ENCODE measurements at places on chromosomes 2 and 18.

DNA sequence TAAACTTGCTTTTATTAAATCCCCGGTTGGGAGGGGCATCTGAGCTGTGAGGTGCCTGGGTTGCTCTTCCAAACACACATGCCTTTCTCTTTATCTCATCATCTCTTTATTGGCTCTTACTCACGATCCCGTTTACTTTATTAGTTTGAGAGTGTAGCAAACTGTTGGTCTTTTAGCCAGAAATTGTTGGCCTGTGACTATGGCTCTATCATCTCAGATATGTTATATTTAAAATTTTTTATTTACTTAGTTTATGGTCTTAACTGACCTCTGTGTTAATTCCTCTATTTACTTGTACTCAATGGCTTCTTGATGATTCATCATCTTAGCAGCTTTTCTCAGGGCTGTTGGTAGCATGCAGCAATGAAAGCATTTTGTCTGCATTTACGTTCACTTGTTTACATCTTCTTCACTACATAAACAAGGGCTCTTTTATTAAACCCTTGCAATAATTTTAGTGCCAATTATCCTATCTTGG lies 408.4 kb downstream of the HRH4 start:
- DNase-seq = no peak

GRCh38 chr2:200442471-200442870 lies 67.4 kb downstream of the KCTD18 start:
- DNase-seq = no peak

- DNase-seq = no peak
Measured at GRCh38 chr18:7454429-7454828, 112.7 kb upstream of the PTPRM start.

DNA sequence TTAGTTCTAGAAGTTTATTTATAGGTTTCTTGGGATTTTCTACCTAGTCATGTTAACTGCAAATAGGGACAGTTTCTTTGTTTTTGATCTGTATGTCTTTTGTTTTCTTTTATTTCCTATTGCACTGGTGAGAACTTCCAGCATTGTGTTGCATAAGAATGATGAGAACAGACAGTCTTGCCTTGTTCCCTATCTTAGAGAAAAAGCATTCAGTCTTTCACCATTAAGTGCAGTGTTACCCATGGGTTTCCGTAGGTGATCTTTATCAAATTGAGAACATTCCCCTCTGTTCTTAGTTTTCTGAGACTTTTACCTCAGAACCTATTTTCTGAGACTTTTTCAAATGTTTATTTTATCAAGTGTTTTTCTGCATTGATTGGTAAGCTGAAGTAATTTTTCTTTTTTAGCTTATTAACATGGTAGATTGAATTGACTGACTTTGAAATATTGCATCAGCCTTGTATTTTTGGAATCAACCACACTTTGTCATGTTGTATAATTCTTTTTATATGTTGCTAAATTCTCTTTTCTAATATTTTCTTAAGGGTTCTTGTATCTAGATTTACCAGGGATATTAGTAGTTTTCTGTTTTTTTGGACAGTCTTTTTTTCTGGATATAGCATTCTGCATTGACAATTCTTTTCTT lies 17.2 kb downstream of the MFSD6 start:
- DNase-seq = no peak

DNA sequence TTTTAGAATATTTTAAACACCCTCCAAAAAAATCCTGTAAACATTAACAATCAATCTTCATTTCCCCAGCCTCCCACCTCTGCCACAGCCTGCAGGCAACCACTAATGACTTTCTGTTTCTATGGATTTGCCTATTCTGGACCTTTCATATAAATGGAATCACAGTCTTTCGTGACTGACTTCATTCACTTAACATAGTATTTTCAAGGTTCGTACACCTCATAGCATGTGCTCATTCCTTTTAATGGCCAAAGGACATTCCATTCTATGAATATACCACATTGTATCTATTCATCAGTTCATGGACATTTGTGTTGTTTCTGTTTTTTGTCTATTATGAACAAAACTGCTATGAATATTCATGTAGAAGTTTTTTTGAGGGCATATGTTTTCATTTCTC lies 48.5 kb downstream of the NAT8 start:
- no peak for DNase-seq

GRCh38 chr2:222753251-222753824 lies 81.9 kb downstream of the MOGAT1 start:
- DNase-seq = no peak

DNA sequence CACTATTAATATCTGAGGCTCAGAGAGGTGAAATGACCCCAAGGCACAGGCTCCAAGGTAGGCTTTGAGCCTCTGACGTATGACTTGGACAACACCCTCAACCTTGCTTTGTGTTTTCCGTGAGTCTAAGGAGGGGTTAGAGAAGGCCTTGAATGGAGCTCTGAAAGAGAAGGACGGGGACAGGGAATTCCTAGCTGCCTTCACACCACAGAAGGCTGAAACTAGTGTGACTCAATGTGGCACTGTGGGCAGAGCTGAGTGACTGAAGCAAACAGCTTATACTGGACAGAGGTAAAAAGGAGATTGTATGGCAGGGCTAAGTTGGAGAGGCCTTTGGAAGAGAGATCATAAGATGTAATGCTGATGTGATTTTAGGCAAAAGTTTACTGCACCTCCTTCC lies 3.5 kb upstream of the NCK2 start:
- DNase-seq = no peak

GRCh38 chr2:217049956-217050355 lies 190.1 kb upstream of the TNP1 start:
- DNase-seq = no peak

- no peak for DNase-seq
Measured at GRCh38 chr18:33264566-33264965, 176.0 kb downstream of the CCDC178 start.

- DNase-seq = no peak
Measured at GRCh38 chr2:235896061-235896460, 272.1 kb downstream of the GBX2 start.

- DNase-seq = no peak
Measured at GRCh38 chr18:48885266-48885923, 65.4 kb downstream of the SMAD7 start.

DNA sequence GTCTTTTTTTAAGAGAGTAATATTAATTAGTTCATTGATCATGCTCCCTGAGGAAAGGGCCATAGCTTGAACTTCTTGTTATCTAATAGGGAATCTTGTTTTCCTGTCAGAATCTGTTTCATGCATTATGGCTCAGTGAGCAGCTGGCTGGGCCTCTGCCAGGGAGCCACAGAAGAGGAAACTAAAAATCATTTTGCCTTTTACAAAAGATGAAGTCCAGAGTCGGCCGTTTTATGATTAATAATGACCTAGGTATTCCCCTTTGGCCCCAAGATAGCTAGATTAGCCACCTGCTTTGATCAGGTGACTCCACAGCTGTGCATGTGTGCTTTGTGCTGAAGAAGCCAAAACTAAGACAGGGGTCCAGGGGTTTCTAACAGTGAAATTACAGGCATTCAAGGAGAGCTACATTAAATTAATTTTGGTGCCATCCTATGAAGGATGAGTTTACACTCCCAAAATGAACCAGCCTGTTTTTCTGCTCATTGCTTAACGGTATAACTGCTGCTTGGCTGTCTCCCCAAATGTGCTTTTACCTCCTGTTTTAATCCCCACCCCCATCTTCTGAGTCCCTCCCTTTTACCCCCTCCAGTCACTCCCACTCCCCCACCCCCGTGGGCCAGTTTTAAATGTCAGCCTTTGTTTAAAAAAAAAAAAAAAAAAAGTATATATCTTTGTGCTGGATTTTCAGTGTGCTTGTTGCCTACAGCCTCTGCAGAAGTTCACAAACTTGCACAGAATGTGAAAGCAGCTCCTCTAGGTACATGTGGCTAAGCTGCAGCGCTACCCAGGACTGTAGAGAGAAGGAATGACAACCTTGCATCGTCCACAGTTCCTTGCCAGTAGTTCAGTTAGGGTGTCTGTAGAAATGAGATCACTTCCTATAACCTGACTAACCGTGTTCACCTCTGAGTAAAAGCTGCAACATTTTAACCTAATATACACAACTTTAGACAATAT lies 93.1 kb downstream of the CABLES1 start:
- peak; percentile 27 for DNase-seq

DNA sequence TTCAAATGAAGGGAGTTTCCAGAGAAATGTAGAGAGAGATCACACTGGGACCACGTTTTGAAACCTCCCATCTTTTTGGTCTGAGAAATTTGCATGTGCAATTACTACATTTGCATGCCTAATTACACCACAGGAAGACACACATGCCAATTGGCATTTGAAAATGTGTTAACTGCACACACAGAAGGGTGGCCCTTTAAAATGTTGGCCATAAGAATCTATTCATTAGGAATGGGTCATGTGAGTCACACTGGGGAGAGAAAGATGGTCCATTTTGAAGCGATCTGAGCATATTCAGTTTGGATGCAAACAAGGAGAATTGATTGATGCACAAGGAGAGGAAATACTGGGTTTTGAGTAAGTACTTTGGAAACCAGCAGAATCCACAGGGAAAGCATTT lies 1407.1 kb upstream of the ACVR2A start:
- DNase-seq = no peak

GRCh38 chr2:205644018-205644417 lies 38.3 kb upstream of the NRP2 start:
- DNase-seq = no peak

- DNase-seq = no peak
Measured at GRCh38 chr2:206160125-206160806, 571 bp downstream of the EEF1B2 start.

DNA sequence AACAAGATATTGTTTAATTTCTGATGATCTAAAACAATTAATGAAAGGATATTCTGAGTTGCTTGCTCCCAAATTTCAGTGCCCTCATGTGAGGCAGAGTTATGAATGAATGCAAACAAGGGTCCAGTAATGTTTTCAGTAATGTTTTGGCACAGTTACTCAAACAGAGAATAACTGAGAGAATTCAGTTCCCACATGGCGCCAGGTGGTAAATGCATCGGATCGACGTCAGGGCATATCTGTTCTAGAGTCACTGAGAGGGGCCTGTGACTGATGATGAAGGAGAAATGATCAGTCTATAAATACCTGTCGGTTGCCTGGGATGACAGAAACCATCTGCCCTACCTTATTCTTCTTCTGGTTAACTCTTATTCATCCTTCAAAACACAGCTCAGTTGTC lies 81.4 kb downstream of the KCNS3 start:
- DNase-seq = no peak

- peak; percentile 81 for DNase-seq
Measured at GRCh38 chr2:131682122-131682944, 154.6 kb downstream of the CCDC74A start.

DNA sequence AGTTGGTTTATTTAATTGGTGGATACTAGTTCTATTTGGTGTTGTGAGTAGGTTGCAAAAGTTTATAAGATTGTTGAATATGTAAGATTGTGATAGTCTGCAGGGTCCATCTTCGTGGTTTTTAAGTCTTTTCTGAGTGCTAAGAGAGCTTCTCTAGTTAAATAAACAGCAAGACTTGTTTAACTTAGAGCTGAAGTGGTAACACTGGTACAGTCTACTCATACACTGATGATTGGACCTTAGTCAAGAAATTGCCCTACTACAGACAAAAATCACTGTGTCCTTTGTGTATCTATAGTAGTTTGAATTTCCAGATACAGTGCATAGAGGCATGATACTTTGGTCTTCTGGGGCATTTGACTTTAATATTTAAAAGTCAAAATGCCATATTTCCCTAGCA lies 94.6 kb downstream of the PHLPP1 start:
- no peak for DNase-seq

DNA sequence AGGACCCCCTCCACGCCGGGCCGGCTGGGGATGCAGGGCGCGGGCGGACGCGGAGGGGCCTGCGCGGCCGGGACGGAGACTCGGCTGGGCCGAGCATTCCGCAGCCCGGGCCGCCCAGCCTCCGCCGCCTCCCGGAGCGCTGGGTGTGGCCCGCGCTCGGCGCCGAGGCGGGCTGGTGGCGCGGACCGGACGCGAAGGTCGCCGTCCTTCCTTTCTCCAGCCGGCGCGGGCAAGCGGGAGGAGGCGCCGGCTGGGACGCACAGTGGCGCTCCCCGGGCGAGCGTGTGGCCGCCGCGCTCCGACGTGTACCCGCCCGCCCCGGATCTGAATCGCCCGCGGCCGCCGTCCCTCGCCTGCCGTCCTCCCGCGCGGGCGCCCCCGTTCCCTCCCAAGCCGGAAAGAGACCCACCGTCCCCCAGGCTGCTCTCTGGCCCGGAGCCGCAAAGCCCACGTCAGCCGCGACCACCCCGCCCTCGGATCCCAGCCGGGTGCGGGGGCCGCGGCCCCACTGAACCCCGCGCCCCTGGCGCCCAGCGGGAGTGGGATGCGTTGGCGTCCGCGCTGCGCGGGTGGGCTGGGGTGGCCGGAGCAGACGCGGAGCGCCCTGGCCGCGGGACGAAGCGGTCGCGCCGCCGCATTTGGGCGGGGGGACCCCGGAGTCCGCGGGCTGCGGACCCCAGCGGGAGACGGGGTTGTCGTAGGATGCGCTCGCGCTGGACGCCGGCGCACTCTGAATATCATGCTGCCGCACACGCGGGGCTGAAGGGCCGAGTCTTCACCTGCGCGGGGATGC lies 634 bp downstream of the SPATS2L start:
- peak; percentile 37 for DNase-seq

Measured in stimulated activated naive CD8-positive, alpha-beta T cell treated with anti-CD3 and anti-CD28 coated beads, Interleukin-15, Interleukin-2, amounts not matched to agents 100 U/mL and 50 U/mL, for 24 hours (primary cell).